ENCODE measurements at places on chromosomes 12 and 14.

DNA sequence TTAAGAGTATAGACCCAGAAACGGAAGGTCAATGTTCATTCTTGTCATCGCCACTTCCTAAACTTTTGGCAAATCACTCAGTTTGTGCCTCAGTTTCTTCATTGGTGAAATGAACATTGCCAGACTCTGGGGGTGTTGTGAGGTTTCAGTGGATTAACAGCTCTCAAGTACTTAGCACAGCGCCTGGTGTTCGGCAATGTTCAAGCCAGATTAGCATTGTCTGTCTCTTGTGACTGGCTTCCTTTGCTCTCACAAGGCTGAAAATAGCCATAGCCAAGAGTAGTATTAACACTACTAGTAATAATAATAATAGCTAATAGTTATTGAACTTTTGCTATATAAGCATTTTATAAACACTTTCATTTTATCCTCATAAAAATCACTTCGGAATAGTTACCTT is 71.9 kb downstream of the C12orf75 start:
- no peaks in the 10 kb centered on the region for H3K27me3 ChIP-seq
- DNase-seq: no peak
- H3K4me3 ChIP-seq: no peak overlapping the region
- H3K4me1 ChIP-seq: no peaks in the 10 kb centered on the region
- no peak overlapping the region for H3K27ac ChIP-seq

- no peak overlapping the region for H3K4me3 ChIP-seq
- no peak overlapping the region for H3K27ac ChIP-seq
- no peak for DNase-seq
- no peaks in the 10 kb centered on the region for H3K27me3 ChIP-seq
- H3K4me1 ChIP-seq: no peaks in the 10 kb centered on the region
- no peaks in the 10 kb centered on the region for H3K36me3 ChIP-seq
Observed at GRCh38 chr14:82328442-82328841, 794.8 kb upstream of the SEL1L start.

DNA sequence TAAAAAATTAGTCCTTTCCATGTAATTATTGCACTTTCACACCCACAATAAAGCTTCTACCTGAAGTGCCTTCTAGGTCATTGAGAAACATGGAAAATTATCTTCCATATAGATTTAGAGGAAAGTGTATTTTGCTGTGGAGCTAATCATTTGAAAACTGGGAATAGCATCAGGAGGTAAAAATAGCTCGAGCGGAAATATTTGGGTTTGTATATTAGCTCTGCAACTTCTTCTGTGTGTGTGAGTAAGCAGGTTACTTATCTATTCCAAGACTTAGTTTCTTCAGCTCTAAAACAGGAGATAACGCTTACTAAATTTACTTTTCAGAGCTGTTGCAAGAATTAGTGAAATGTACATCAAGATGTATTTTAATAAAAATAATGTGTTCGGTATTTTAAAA is 95.0 kb upstream of the MON2 start:
- no peak for DNase-seq
- no peaks in the 10 kb centered on the region for H3K27me3 ChIP-seq
- H3K4me3 ChIP-seq: no peak overlapping the region
- no peak overlapping the region for H3K27ac ChIP-seq
- H3K4me1 ChIP-seq: no peaks in the 10 kb centered on the region

DNA sequence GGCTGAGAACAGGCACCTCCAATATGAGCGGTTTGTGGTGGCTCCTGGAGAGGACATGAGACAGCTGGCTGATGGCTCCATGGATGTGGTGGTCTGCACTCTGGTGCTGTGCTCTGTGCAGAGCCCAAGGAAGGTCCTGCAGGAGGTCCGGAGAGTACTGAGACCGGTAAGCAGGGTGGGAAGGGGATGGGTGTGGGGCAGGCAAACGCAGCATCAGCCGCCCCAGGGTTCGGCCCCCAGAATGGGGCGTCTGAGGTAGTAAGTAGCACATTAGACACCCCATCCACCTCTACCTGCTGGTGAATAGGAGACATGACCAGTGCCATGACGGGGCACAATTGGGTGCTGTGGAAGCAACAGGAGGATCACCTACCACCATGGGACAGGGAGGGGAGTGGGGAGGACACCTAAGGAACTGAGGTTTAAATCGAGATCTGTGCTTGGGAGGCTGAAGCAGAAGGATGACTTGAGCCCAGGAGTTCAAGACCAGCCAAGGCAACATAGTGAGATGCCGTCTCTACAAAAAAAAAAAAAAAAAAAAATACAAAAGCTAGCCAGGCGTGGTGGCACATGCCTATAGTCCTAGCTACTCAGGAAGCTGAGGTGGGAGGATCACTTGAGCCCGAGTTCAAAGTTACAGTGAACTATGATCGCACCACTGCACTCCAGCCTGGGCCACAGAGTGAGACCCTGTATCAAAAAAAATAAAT is 25.5 kb downstream of the ITGA7 start:
- no peaks in the 10 kb centered on the region for H3K36me3 ChIP-seq
- no peaks in the 10 kb centered on the region for H3K4me1 ChIP-seq
- DNase-seq: no peak
- H3K4me3 ChIP-seq: no peak overlapping the region

DNA sequence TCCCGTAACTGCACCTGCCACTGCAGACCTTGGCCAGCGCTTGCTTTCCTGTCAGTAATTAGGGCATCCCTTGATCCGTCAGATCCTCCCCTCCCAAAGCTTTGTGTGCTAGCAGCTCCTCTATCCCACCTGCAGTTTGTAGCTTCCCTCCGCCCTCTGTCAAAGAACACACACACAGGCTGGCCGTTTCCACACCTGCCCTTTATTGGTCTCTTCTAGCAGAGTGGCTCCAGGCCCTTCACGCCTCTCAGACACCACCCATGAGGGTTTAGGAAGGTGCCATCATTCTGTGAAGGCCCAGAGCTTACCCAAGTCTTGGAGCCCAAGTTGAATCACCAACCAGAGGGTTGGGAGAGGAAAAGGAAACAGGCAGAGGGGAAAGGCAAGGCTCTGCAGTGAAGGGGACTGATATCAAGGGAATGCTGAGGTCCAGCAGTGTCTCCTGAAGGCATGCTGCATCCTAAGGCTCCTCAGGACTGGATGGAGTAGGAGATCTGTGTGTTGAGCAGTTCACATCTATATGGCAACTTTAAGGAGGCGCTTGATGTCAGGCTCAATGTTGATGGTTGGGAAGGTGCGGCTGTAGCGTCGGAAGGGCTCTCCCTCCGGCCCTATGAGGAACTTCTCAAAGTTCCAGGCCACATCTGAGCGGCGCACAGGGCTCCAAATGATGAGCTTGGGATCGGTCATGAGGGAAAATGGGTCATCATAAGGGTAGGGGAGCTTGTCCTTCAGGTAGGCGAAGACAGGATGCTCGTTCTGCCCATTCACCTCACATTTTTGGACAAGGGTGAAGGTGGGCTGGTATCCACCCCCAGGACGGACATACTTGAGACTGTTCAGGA is 3.4 kb downstream of the GPX2 start:
- H3K4me1 ChIP-seq: no peaks in the 10 kb centered on the region
- H3K27ac ChIP-seq: no peak overlapping the region

- no peak overlapping the region for H3K4me3 ChIP-seq
- no peaks in the 10 kb centered on the region for H3K4me1 ChIP-seq
- DNase-seq: no peak
- H3K27me3 ChIP-seq: no peaks in the 10 kb centered on the region
Observed at GRCh38 chr14:71300566-71301330, 393.5 kb downstream of the PCNX1 start.

GRCh38 chr12:30021051-30021833 is 237.5 kb upstream of the TMTC1 start:
- no peak overlapping the region for H3K4me3 ChIP-seq
- no peaks in the 10 kb centered on the region for H3K36me3 ChIP-seq
- no peak for DNase-seq
- H3K27me3 ChIP-seq: no peaks in the 10 kb centered on the region
- no peak overlapping the region for H3K27ac ChIP-seq

DNA sequence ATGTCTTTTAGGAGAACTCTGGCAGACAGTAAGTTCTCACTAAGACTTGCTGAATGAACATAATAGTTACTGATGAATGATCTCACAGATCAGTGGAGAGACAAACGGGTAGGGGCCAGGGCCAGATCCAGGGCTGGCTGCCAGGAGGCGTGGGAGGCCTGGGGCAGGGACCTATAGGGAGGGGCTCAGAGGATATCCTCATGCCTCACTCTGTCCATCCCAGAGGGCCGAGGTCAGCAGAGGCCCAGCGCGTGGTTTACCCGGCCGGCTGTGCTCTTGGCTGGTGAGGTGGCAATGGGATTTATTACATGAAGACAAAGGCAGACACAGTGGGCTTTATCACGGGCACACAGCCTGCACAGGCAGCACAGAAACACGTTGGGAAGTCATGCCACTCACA is 85.4 kb downstream of the CHGA start:
- H3K4me1 ChIP-seq: peaks cover 21% of the 10 kb centered on the region
- H3K27ac ChIP-seq: peak overlapping the region; percentile 43
- H3K27me3 ChIP-seq: no peaks in the 10 kb centered on the region
- no peak overlapping the region for H3K4me3 ChIP-seq
- peak; percentile 74 for DNase-seq

DNA sequence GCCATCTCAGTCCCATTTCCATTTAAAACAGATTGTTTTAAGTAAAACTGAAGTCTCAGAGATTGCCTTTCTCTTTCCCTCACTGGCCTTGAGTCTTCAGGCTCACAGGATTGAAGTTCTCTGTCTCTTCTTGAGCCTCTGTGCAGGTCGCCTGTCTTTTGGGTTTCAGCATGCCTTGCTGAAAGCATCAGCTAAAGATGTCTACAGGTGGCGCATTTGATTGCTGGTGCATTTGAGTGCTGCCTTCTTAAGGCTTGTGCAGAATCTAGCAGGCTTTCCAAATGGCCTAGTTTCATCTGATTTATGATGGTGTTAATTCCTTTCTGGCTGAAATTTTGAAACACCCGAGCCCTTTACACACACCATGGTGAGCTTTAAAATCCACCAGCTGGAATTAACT is 1062.2 kb upstream of the FBXO33 start:
- no peak for DNase-seq
- H3K36me3 ChIP-seq: no peaks in the 10 kb centered on the region
- H3K27ac ChIP-seq: no peak overlapping the region
- no peaks in the 10 kb centered on the region for H3K27me3 ChIP-seq
- H3K4me3 ChIP-seq: no peak overlapping the region
- H3K4me1 ChIP-seq: no peaks in the 10 kb centered on the region

DNA sequence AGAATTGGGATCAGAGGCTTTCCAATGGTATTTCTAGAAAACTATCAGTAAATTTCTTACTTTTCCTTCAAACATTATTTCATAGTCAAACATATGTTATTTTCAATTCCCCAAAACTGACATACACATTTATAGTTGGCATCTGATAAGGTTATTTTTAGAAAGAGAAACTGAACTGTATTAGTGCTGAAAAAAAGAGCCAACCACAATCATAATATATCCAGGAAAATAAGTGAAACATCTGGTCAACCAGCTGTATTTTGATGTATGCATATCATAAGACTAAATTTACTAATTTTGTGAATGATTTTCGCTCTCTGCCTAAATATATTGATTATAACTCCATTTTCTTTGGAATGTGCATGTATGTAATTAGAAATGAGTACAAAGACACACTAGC is 554.2 kb downstream of the FLRT2 start:
- H3K4me1 ChIP-seq: no peaks in the 10 kb centered on the region
- no peak for DNase-seq
- no peak overlapping the region for H3K4me3 ChIP-seq
- H3K27me3 ChIP-seq: no peaks in the 10 kb centered on the region
- no peaks in the 10 kb centered on the region for H3K36me3 ChIP-seq
- H3K27ac ChIP-seq: no peak overlapping the region

- H3K27ac ChIP-seq: peak overlapping the region; percentile 47
- no peaks in the 10 kb centered on the region for H3K27me3 ChIP-seq
- peak; percentile 64 for DNase-seq
- no peaks in the 10 kb centered on the region for H3K36me3 ChIP-seq
- H3K4me1 ChIP-seq: no peaks in the 10 kb centered on the region
Observed at GRCh38 chr12:25585021-25585523, 32.0 kb upstream of the LMNTD1 start.

DNA sequence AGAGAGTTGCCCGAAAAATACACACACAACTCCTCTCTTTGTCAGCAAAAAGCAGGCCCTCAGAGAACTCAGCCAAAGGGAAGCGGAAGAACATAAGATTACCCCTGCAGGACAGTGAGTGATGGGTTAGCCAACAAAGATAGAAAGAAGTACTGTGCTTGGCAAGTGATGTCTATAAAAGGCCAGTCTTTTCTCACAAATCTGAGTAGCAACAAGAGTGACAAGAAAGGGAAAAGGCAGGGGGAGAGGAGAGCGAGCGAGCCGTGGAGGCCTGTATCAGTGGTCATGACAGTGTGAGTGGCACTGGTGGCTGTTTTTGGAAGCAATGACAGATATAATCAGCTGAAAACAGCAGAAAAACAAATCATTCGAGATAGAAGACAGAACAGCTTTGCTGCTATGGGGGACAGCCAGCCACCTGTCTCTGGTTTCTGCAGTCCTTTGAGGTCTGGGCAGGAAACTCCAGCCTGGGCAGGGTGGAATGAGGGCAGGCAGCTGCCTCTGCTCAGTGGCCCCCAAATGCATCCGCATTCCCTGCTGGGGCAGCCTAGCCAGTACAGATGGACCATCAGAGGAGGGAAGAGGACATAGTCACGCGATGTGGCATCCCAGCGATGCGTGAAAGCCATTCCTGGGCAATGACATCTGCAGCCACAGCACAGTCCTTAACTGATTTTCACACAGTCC is 74.7 kb downstream of the TRIM9 start:
- H3K4me1 ChIP-seq: no peaks in the 10 kb centered on the region
- peak overlapping the region; percentile 38 for H3K27ac ChIP-seq
- DNase-seq: no peak
- no peaks in the 10 kb centered on the region for H3K36me3 ChIP-seq

GRCh38 chr12:64688219-64688618 is 71.0 kb downstream of the GNS start:
- H3K27me3 ChIP-seq: no peaks in the 10 kb centered on the region
- no peaks in the 10 kb centered on the region for H3K36me3 ChIP-seq
- H3K27ac ChIP-seq: no peak overlapping the region

- no peaks in the 10 kb centered on the region for H3K27me3 ChIP-seq
- H3K4me3 ChIP-seq: no peak overlapping the region
- no peak for DNase-seq
- H3K36me3 ChIP-seq: no peaks in the 10 kb centered on the region
Observed at GRCh38 chr14:75499084-75499875, 23.0 kb upstream of the BATF start.

GRCh38 chr12:59234391-59234790 is 314.1 kb upstream of the LRIG3 start:
- H3K4me1 ChIP-seq: no peaks in the 10 kb centered on the region
- no peak overlapping the region for H3K27ac ChIP-seq
- DNase-seq: no peak
- no peak overlapping the region for H3K4me3 ChIP-seq
- no peaks in the 10 kb centered on the region for H3K27me3 ChIP-seq
- H3K36me3 ChIP-seq: no peaks in the 10 kb centered on the region

DNA sequence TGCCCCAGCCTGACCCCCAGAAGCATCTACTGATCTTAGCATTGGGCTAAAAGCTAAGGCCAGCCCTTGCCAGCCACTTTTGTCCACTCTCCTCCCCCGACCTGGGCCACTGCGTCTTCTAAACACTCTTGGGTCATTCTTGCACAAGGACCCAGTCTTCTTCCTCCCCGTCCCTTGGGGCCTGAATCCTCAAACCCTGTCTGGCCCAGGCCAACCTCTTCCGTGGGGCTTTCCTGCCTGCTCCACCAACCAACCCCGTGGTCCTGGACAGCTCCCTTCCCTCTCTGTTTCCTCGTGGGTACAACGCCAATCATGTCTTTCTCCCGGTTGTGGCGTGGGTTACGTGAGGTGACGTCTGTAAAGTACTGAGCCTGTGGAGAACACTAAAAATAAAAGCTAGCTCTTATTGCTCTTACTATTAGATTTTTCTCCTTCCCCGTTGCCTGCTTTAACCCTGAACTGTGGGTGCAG is 21.5 kb downstream of the FAM222A start:
- no peak overlapping the region for H3K4me3 ChIP-seq
- H3K4me1 ChIP-seq: no peaks in the 10 kb centered on the region
